Activated CD4-positive, alpha-beta T cell treated with anti-CD3 and anti-CD28 coated beads, Interleukin-2, amount 50 U/mL, for 4 hours (primary cell): ENCODE measurements at places on chromosomes 6 and 20.

DNA sequence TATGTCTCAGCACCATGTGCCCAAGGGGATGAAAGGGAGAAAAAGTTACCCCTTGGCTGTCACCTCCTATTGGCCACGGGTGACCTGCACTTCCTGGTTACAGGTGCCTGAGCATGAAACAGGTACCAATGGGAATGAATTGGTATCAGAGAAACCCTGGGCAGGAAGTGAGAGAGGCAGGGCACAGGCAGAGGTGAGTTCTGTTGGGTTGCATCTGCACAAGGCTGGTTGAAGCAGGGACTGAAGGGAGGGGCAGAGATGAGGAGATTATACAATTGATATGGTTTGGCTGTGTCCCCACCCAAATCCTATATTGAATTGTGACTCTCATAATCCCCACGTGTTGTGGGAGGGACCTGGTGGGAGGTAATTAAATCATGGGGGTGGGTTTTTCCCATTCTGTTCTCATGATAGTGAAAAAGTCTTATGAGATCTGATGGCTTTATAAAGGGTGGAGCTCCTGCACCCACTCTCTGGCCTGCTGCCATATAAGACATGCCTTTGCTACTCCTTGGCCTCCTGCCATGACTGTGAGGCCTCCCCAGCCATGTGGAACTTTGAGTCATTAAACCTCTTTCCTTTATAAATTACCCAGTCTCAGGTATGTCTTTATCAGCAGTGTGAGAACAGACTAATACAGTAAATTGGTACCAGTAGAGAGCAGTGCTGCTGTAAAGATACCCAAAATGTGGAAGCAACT, 291.8 kb downstream of the LRFN2 start:
- DNase-seq, result no peak

GRCh38 chr6:122042960-122043735, 356.3 kb upstream of the HSF2 start:
- DNase-seq, result no peak

GRCh38 chr6:53233309-53233708, 84.7 kb upstream of the GCM1 start:
- DNase-seq, result no peak

DNA sequence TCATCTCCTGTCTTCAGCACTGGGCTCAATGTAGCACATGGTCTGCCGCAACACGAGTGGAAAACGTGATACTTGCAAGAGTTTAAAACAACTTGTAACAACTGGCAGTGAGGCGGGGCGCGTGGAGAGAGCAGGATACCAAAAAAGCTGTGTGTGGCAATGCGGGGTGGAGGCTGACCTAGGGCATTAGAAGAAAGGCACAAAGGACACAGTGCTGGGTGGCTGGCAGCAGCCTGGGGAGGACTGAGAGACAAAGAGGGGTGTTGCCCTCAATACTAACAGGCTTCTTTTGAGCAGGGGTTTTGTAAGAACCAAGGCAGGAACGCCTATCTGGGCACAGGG, 1.5 kb upstream of the GFOD1 start:
- no peak for DNase-seq

DNA sequence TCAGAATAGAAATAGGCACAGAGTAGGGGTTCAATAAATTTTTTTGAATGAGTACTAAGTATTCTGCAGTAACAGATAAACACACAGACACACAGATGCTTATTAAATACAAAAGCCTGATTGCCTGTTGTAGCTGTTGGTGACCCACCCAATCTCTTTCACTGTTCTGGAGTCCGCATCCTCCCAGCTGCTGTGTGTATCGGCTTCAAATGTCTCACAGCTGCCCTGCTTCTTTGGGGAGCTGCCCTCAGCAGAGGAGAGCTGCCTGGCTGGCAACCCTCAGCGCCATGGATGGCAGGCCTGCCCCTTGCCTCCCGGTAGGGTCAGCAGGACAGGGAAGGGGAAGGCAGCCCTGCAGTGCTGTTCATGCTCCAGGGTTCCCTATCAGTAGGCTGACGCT, 85.9 kb upstream of the PRND start:
- no peak for DNase-seq

DNA sequence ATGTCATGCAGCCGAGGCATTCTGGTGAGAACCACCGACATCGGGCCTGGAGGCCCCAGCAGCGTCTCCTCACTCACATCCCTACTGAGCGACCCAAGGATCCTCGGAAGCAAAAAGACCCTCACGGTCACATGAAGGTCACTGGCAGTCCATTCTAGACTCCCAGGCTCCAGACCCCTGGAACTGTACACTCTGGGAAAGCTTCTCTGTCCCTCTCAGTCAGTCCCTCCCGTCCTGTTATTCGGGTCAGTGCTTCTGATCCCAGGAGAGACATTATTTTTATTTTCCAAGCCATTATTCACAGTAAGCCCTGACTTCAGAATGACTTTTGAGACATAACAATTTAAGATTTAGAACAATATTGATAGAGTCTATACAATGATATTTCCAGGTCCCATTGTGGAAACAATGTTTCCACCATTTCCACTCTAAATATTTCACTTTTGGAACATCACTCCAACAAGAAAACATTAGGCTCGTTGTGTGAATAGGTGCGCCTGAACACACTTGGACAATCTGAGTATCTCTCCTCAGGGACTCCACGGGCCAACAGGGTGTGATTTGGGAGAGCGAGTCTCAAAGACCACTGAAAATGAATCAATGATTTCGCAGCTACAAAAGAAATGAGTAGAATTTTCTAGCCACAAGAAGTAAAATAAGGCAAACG, 199.7 kb downstream of the SOD2 start:
- no peak for DNase-seq

- DNase-seq, result peak; percentile 70
Measured at GRCh38 chr20:63495741-63496595, 2.9 kb downstream of the EEF1A2 start.

DNA sequence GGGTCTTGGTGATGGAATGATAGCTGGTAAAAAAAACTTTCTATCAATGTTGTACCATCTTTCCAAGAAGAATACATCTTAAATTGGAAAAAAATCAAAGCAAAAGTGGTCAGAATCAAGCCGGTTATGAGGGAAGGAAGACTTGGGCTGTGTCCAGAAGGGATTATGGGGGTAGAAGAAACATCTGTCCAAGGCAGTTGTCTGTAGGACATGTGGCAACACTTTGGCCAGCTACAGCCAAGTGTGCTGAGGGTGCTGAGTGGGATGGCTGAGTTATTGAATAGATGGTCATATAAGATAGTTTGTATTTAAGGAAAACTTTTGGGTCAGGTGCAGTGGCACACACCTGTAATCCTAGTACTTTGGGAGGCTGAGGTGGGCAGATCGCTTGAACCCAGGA, 38.4 kb downstream of the INSM1 start:
- no peak for DNase-seq

DNA sequence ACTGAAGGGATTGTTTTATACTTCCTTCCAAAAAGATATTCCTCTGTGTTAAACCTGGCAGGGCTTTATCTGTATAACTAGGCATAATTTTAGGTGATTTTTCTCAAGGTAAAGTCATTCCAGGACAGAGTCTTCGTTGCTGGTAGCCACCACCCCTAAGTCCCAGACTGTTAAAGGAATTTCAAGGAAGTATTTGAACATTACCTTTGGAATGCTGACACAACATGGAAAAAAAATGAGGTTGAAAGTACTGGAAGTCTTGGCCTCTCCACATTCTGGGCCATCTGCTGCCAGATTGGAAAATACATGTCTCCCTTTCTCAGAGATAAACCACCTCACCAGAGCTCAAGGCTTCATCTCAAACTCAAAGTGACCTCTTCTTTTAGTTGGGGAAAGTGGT, 27.0 kb upstream of the ETV7 start:
- DNase-seq, result no peak

- DNase-seq, result no peak
Measured at GRCh38 chr6:129946439-129947140, 71.8 kb upstream of the L3MBTL3 start.

DNA sequence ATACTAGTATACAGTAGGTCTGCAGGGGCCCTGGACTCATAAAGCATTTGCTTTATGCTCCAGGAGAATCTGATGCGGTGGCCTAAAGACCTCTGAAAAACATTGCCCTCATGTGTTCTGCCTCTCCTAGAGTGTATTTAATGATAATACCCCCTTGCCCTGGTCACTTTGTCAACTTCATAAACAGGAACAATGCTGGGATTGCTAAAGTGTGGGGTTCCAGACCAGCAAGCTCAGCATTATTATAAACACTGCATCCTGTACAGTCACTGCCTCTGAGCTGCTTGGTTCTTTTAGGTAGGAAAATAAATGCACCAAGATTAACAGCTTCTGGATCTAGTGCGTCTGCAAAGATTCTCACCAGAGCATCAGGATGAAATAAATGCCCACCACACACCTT, 12.2 kb downstream of the TREM1 start:
- DNase-seq, result no peak

DNA sequence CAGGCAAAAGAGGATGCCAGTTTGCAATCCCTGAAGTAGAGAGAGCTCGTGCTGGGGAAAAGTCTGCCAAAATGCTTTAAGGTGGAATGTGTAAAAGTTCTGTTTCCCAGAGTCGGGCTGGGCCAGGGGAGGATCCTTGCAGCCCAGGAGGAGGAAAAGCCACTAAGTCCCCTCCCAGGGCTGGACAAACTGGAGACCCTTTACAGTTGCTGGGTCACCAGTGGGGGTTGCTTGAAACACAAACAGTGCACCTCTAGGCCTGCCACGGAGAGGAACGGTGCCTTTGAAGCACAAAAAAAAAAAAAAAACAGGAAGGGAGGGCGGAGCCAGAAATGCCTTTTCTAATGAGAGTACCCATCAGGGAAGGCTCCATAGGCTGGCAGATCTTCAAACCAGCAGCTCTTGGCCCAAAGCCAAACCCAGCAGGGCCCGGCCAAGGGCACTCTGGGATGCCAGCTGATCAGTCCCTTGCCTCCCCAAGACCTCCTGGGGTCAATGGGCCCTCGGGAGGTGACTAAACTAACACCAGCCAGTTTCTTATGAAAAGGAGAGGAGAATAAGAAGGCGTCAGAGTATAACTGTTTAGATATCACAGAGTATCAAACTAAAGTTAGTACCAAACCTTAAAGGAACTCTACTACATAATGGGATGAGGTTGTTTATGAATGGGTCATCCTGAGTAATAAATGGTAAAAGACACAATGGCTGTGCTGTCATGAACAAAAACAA, 23.7 kb downstream of the HLA-A start:
- no peak for DNase-seq
